ENCODE measurements at places on chromosomes 6 and 20. TPM values are rescaled to one million over a fixed set of nuclear protein-coding genes. Genes with fewer than 3 reads are reported as not detected.
A peak's percentile ranks its signal among the peaks of the same experiment; 100 is the strongest.

The CCR6 gene
- total RNA-seq: not detected

The NKX2-2 gene
- total RNA-seq: not detected

The RIPOR3 gene
- 8.0 TPM for total RNA-seq

The REM1 gene
- 13.9 TPM for total RNA-seq

The HSPA12B gene
- total RNA-seq: 10.8 TPM

The FLOT1 gene
- 222 TPM for total RNA-seq

The DCDC2 gene
- total RNA-seq: not detected

The MUC22 gene
- not detected for total RNA-seq

The MACROD2 gene
- 6.2 TPM for total RNA-seq

The MEP1A gene
- not detected for total RNA-seq

The FUCA2 gene
- 34.1 TPM for total RNA-seq

DNA sequence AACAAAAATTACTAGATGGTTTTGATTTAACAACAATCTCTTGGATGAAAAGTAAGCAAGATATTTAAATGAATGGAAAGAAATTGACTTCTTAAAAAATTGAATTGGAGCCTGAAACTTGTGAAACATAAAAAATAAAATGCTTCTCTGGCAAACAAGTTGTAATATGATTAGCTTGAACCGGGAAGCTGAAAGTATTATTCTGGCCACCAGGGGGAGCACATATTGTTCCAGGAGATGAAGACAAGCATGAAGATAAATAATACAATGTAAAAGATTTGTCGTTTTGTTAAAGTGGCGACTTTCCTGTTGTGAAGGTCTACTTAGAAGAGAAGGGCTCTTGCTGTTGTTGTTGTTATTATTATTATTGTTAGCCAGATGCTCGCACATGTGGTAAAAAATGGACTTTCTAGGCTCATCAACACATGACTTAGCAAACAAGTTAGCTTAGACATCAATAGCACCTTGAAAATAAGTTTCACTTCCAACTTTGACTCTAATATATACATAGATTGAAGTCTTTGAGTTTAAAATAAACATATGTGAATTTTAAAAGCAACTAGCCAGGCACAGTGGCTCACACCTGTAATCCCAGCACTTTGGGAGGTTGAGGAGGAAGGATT, 14.2 kb downstream of the PAX1 start:
- DNase-seq: no peak

DNA sequence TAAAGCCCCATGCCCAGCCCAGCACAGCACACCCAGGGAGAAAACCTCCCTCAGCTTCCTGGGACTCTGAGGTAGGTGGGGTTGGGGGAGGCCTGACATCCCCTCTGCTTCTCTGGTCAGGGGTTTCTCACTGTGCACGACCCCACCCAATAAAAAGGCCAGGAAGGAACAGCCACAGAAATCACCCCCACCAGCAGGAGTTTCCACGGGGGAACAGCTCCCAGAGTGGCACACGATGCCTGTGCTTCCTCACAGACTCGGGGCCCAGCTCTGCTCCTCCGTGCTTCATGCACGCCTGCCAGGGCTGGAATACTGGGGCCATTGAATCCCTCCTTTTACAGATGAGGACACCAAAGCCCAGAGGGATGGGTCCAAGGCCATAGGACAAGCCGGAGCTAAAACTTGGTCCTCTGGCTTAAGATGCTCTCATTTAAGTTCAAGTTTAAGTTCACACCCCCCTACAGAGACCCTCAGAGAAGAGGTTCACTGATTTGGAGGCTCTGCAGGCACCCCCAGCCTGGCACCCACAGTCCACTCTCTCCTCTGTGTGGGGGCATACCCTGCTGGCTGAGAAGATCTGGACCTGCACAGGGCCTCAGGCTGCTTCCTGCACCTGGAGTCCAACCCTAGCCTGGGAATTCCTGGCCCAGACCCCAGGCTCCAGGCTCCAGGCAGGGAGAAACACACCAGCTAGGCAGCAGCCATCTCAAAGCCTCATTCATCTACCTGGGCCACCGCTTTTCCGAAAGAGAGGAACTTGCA, 14.3 kb downstream of the ACSS1 start:
- peak; percentile 63 for DNase-seq

- peak; percentile 86 for DNase-seq
Measured at GRCh38 chr6:42781796-42782688, at the start of gene BICRAL. Gene BICRAL, plus strand, starts transcription at chr6:42782052. Its CDS starts 39,971 bp downstream, at chr6:42822023.

DNA sequence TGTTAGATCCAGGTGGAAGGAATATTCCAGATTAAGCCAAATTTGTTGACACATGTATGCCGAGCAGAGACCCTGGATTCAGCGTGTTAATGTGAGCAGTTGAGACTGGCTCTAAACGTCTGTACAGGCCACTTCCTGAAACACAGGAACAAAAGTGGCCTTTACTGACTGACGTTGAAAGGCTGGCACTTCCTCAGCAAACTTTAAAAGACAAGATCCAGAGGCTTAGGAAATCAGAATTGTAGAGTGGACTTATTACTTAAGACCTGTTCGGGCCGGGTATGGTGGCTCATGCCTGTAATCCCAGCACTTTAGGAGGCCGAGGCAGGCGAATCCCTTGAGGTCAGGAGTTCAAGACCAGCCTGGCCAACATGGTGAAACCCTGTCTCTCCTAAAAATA, 125.7 kb upstream of the ARID1B start:
- DNase-seq: no peak

DNA sequence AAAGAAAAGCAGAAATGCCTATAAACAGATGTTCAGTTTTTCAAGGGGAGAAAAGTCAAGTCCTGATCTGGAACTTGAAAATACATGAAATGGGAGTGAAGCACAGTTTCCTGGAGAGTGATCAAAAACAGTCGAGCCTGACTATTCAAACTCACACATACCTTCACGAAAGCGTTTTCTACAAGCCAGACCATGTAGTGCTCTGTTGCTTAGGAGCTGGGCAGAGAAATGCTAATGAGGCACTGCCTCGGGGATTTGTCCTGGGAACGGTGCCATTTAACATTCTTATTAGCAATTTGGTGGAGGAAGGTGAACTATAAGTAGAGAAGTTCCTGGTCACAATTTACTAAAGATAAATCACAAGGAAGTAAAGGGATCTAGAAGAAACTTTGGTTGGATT, 5.9 kb downstream of the NHSL1 start:
- DNase-seq: no peak

- no peak for DNase-seq
Measured at GRCh38 chr6:15887491-15888461, 224.9 kb upstream of the DTNBP1 start.

GRCh38 chr6:152605941-152606340, 31.2 kb downstream of the SYNE1 start:
- DNase-seq: no peak

- no peak for DNase-seq
Measured at GRCh38 chr20:17904027-17904426, 64.6 kb downstream of the SNX5 start.

DNA sequence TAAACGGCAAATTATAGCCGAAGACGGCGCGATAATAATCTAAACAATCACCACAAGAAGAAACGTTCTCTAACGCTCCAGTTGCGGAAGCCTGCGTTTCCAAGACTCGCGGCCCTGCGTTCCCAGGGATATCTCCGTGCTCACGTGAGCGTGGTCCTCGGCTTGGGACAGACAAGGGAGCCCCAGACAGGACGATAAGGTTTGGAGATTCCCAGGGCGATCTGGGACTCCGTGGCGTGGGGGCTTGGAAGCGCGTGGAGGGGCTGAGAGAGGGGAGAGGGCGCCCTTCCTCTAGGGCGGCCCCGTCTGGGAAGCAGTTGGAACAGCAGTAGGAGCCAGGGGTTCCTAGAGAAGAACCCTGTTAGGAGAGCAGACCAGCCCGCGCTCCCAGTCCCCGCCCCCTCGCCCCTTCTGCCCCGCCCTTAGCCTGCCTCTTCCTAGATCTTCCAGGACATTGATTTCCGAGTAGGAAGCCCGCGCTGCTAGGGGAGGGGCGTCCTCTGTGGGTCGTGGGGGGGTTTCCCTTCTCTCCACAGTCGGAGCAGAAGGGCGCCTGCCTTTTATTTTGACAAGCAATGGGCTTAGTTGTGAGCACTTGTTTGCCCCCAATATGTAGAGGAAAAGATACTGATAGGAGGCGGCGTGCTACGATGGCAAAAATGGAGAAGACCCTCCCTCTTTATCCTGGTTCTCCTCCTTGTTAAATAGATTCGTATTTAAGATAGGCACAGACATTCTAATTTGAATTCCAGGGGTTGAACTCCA, 10.6 kb downstream of the NRN1 start:
- DNase-seq: peak; percentile 72

GRCh38 chr20:24417485-24417884, 51.9 kb upstream of the SYNDIG1 start:
- DNase-seq: no peak

GRCh38 chr6:527989-528673, 128.8 kb downstream of the HUS1B start:
- no peak for DNase-seq

DNA sequence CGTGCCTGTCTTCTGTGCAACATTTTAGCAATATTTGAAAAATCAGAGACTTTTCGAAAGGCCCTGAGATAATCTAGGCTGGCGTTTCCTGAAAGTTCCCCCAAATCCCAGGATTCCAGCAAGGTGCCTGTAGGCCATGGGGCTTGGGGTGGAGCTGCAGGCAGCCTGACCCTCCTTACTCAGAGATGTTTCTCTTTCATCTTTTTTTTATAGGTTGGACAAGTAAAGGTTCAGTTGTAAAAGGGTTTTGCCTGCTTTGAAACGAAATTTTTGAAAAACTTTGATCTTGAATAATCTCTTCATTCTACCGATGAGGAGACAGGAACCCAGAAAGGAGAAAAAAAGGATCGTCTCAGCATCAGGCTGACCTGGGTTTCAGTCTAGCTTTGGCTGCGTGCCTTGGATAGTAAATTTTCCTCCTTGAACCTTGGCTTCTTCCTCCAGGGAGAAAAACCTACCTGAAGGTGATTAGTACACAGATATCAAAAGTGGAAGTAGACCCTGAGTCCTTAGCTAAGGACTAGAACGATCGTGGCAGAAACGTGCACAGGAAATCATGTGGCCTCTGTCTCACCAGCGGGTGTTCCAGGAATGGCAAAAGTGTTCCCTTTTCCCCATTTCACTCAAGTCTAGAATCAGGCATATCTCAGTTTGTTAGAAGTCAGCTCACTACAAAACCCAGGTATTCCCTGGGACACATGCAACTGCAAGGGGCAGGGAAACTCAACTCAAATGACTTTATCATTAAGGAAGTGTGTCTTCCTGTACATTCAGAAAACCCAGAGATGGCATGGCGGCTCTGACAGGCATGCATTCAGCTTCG, 128.2 kb upstream of the PTPN1 start:
- DNase-seq: peak; percentile 61

DNA sequence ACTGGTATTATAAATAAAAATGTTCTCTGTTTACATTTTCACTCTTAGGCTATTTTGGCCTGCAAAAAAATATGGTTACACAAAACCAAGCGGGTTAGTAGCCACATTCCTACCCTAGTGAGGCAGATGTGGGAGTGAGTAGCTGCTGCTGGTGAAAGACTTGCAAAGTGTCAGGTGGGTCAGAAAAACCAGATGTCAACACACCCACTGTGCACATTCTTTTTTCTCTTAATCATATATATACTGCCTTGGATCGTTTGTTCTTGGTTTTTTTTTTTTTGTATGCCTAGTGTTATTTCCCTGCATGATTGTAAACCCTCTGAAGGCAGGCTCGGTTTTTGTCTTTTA, 68.0 kb upstream of the TFB1M start:
- DNase-seq: no peak

GRCh38 chr6:133245007-133245406, 3.9 kb downstream of the EYA4 start:
- DNase-seq: no peak

DNA sequence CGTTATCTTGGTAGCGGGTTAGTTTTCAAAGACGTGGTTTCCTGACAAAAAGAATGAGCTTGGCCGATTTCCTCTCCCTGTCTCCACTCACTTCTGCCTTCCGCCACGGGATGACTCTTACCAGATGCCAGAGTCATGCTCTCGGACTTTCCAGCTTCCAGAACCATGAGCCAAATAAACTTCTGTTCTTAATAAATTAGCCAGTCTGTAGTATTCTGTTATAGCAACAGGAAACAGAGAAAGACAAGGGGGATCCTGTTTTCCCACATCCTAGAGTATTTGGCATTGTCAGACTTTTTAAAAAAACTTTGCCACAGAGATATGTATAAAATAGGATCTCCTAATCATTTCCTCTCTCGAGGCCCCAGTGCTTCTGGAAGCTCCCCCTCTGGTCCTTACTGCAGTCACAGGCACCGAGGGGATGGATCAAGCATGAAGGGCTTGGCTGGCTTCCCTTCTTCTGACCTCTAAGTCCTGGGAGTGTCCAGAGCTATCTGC, 84.9 kb upstream of the NAA20 start:
- DNase-seq: peak; percentile 74

- no peak for DNase-seq
Measured at GRCh38 chr6:131431718-131432117, 141.3 kb upstream of the ARG1 start.

- DNase-seq: no peak
Measured at GRCh38 chr6:48535582-48536009, 424.6 kb upstream of the PTCHD4 start.

DNA sequence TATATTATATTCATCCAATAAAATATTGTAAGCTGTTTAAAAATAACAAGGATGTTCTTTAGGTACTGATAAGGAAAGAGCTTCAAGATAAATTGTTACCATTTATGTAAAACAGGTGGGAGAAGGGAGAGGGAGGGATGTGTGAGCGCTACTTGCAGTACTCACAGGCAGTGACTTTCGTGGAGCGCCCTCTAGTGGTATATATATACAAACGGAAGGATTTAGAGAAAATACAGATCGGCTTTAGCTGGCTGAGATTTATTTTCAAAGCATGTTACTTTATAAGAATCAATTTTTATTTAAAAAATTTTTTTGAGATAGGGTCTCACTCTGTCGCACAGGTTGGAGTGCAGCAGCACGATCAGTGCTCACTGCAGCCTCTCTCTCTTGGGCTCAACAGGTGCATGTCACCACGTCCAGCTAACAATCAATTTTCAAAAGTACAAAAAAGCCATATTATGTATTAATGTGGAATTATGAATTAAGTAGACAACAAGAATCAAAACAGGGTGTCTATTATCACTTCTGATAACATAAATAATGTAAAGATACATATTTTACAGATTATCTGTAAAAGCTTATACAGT, 3.3 kb upstream of the MOG start:
- no peak for DNase-seq

DNA sequence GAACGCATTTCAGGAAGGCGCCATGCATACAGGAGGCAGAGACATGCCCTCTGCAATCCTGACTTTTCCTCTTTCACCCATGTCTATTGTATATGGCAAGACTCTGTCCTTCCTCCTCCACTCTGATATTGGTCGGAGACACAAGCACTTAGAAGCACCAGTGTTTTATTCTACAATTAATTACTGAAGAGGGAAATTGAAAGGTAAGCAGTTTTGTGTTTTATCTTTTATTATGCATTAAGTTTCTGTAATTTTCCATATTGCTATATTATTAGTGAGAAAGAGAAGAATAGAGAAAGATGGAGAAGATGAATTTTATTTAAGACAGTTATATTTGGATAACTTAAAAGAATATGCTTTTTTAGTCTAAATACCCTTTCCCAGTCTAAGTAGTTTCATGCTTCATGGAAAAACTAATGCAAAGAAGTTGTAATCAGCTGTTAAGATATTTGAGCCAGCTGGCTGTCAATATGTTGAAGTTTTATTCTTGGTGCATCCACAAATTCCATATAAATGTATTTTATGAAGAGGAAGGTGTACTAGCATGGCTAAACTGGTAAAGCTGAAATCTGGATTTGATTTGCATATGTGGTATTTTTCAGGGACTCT, 13.6 kb downstream of the ARID1B start:
- no peak for DNase-seq
